Stimulated activated CD8-positive, alpha-beta memory T cell treated with anti-CD3 and anti-CD28 coated beads, Interleukin-2, amount 100 ng/mL, for 1 hour (primary cell): ENCODE measurements at places on chromosomes 1 and 21.

DNA sequence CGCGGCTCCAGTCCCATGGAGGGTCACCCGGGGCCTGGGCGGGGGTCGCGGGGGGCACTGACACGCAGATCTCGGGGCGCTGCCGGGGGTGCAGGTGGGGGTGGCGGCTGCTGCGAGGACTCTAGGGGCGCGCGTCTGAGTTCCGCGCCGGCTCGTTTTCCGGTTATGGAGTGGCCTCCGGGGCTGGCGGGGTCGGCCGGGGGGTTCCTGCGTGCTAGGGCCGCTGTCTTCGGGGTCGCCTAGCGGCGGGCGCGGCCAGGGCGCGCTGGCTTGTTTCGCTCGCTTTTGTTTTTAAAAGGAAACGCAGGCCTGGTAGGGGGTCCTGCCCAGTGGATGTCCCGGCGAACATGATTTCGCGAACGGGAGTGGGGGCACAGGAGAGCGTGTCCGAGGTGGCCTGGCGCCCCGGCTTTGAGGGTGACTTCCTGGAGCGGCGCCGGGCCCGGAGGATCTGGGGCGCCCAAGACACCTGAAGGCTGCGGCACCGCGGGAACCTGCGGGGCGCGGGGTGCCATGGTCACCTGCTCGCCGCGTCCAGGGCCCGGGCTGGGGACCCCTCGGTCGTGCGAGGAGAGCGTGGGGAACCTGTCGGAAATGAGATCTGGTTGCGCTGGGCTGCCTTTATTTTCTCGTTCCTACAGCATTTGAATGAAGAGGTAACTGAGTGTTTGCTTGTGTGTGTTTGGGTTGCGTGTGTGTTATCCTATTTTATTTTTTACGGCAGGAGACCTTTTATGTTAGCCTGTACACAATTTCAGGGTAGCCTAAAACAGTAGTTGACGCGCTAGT lies 618 bp downstream of the ETS2 start:
- no peak for DNase-seq

DNA sequence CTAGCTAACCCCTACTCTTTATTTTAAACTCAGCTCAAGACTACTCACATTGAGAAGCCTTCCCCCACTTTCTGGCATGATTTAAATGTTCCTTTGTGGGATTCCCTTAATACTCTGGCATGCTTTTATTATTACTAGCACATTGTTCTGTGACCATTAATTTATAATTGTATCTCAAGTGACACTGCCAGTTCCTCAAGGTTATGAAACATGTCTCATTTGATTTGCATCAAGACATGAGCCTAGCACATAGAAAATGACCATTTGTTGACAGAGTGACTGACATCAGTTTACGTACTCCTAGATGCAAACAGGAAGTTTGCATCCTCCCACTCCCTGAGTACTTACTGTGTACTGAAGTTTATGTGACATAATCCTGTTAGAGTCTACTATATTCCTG lies 15.2 kb downstream of the RGS4 start:
- no peak for DNase-seq

DNA sequence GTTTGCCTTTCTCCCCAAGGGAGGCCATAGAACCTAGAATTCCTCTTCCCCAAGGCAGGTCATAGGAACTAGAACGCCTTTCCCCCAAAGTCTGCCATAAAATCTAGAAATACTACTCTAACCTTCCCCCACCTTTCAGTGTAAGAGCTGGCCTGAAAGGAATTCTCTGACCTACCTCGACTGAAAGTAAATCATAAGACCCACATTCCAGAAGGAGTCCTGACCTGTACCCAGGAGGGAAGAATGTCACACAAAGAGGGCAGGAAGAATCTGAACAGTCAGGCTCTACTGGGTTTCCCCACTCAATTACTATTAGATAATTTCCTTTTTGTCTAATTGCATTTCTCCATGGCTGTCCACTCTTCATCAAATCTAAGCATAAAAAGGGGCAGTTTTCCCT lies 5.7 kb upstream of the ATG4C start:
- DNase-seq: no peak

DNA sequence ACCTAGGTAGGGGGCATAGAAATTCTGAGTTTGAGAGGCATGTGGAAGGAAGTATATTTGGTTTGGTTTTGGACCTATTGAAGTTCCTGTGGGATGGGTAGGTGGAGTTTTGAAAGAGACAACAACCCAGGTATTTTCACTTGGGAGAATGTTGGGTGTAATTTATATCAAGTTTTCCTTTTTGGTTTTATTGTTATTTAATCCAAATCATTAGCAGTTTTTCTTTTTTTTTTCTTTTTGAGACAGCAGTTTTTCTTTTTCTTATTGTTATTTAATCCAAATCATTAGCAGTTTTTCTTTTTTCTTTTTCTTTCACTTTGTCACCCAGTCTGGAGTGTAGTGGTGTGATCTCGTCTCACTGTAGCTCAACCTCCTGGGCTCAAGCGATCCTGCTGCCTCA lies 30.1 kb downstream of the RNF11 start:
- DNase-seq: no peak

DNA sequence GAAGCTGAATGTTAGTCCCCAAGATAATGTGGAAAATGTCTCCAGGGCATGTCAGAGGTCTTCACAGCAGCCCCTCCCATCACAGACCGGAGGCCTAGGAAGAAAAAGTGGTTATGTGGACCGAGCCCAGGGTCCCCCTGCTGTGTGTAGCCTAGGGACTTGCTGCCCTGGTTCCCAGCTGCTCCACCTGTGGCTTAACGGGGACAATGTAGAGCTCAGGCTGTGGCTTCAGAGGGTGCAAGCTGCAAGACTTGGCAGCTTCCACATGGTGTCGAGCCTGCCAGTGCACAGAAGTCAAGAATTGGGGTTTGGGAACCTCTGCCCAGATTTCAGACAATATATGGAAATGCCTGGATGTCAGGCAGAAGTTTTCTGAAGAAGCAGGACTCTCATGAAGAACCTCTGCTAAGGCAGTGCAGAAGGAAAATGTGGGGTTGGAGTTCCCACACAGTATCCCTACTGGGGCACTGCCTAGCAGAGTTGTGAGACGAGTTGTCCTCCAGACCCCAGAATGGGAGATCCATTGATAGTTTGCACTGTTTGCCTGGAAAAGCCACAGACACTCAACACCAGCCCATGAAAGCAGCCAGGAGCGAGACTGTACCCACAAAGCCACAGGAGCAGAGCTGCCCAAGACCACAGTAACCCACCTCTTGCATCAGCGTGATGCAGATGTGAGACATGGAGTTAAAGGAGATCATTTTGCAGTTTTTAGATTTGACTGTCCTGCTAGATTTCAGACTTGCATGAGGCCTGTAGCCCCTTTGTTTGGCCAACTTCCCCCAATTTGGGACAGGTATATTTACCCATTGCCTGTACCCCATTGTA lies 204.9 kb downstream of the MRPL39 start:
- DNase-seq: no peak

- DNase-seq: no peak
These were observed 35.6 kb upstream of the RNPC3 start for GRCh38 chr1:103489935-103490334.

GRCh38 chr1:36867575-36867974 lies 166.7 kb downstream of the GRIK3 start:
- no peak for DNase-seq

GRCh38 chr21:33101300-33101911 lies 31.5 kb downstream of the OLIG1 start:
- no peak for DNase-seq

DNA sequence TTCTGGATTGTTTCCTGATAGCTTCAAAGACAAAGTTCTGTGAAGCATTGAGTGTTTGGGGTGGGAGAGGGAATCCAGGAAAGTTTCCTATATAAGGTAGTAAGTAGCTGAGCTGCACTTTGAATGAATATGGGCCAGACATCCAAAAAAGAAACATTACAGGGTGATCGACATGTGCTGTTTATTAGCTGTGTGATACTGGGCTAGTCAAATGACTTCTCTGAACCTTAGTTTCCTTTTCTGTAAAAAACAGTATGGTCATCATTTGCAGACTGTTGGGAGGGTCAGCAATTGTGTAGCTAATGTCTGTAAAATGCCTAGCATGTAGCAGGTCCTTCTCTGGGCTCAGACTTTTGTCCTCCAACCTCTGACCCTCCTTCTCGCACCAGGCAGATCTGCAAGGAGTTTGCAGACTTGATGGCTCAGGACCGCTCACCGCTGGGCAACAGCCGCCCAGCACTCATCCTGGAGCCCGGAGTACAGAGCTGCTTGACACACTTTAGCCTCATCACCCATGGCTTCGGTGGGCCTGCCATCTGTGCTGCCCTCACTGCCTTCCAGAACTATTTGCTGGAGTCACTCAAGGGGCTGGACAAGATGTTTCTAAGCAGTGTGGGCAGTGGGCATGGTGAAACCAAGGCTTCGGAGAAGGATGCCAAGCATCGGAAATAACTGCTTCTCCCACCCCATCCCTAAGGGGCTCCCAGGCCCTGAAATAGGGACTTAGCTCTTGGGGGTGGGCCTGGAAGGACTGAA lies 21.1 kb downstream of the TFAP2E start:
- no peak for DNase-seq

DNA sequence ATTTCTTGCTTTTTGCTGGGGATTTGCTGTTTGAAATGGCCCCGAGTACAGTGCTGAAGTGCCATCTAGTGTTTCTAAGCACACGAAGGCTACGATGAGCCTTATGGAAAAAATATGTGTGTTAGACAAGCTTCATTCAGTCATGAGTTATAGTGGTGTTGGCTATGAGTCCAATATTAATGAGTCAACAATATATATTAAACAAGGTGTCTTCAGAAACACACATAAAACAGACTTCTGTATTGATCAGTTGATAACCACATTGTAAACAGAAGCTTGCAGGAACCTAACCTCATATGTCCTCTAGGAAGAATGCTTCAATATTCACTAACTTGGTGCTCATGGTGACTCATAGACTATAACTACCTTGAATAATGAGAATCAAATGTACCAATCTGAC lies 1.7 kb upstream of the GJB5 start:
- DNase-seq: no peak

DNA sequence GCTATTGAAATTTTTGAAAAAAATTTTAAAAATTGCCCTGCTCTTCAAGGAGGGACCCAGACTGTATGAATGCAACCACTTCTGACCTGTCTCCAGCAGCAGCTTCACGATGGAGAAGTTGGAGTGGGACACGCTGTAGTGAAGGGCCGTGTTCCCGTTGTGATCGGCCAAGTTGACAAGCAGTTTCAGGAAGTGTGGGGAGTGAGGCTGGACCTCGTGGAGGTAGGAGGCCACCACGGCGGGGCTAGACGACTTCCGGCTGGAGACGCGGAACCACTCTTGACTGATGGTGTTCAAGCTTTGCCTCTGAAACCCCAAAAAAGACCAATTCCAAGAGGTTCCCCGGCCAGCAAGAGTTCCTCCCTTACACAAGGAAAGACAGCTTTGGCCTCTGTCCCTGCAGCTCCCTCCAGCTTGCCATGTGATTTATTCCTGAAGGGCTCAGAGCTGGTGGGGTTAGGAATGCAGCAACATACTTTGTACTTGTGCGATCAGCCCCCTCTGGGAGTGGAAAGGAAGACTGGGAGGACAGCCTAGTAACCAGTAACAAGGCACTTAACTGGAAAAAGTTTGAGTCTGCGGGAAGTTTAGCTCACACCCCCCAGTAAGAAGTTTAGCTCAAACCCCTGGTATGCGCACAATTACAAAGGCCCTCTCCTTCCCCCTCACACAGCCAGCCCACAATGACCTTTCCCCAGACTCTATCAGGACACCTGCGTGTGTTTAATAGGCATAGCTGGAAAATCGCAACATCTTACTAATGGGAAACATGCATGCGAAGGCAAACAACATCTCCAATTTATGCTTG lies 56.0 kb downstream of the KANK4 start:
- DNase-seq: no peak

GRCh38 chr1:17460219-17460618 lies 20.7 kb upstream of the RCC2 start:
- no peak for DNase-seq

- no peak for DNase-seq
These were observed 52.6 kb downstream of the AHDC1 start for GRCh38 chr1:27551170-27551952.

DNA sequence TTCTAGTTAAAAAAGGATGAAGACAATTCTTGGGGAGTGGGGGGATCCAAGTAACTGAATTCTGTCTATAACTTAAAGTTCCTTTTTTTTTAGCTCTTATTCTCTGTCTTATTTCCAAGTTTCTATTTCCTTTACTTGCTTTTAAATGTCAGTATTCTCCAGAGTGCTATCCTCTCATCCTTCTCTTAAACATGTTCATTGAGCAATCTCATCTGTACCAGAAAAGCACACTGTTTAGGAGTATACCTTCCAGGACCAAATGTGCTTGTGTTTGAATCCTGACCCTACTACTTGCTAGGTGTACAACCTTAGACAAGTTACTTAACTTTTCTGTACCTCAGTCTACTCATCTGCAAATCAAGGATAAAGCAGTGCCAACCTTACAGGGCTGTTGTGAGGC lies 50.1 kb downstream of the AKT3 start:
- no peak for DNase-seq

DNA sequence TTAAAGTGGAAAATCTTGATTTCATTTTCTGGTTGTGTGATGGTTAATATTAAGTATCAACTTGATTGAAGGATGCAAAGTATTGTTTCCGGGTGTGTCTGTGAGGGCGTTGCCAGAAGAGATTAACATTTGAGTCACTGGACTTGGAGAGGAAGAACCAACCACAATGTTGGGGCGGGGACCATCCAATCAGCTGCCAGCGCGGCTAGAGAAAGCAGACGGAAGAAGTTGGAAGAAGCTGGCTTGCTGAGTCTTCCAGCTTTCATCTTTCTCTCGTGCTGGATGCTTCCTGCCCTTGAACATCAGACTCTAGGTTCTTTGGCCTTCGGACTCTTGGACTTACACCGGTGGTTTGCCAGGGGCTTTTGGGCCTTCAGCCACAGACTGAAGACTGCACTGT lies 832.6 kb upstream of the TMPRSS15 start:
- DNase-seq: no peak

DNA sequence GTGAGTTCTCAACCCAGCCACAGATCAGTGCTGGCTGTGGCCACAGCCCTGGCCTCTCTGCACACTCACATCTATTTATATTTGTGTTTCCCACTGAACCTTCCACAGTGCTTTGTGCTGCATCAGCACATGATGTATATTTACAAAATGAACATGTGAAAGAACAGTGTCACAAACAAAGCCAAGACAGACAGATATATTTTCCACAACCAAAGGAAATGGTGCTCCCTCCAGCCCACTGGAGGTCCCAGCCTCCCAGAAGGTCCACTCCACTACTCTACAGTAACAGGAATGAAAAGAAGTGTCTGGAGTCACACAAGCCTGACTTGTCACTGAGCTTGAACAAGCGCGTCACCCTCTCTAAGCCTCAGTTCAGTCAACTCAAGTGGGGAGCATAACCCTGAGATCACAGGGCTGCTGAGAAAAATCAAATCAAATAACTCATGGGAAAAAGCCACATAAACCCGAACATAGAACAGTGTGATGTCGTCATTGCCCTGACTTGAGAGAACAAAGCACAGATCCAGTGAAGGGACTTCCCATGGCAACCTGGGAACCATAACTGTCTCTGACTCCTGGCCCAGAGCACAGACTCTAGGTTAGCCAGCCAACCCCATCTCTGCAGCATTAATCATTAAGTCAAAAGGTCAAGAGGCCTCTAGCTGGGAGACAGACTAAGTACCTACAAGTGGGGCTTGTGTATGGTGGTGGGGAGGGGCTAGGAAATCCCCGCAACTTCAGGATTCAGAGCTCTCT lies 121.2 kb downstream of the TRABD2B start:
- DNase-seq: no peak
